ENCODE measurements at places on chromosomes 4 and X. TPM values are rescaled to one million over a fixed set of nuclear protein-coding genes. Genes with fewer than 3 reads are reported as not detected.

MCF2 gene
- 0.37 TPM for total RNA-seq

CXorf38 gene
- 7.4 TPM for total RNA-seq

MND1 gene
- total RNA-seq = 0.90 TPM

PTTG2 gene
- total RNA-seq = 2.5 TPM

TRMT44 gene
- 15.5 TPM for total RNA-seq

GPR50 gene
- not detected for total RNA-seq

GRXCR1 gene
- not detected for total RNA-seq

TMEM47 gene
- total RNA-seq = 305 TPM

XKRX gene
- 0.14 TPM for total RNA-seq

TMEM156 gene
- total RNA-seq = 0.29 TPM

NDNF gene
- total RNA-seq = 4.6 TPM

MEPE gene
- not detected for total RNA-seq

CT83 gene
- total RNA-seq = not detected

LIMCH1 gene
- 38.7 TPM for total RNA-seq

GLRA3 gene
- not detected for total RNA-seq

RAB41 gene
- total RNA-seq = not detected

FAAH2 gene
- total RNA-seq = 0.29 TPM

DGKK gene
- total RNA-seq = not detected

PITX2 gene
- 0.19 TPM for total RNA-seq

PWWP3B gene
- total RNA-seq = 0.38 TPM

ANK2 gene
- 163 TPM for total RNA-seq

GPR173 gene
- total RNA-seq = 2.7 TPM

VMA21 gene
- total RNA-seq = 25.1 TPM

STBD1 gene
- total RNA-seq = 37.4 TPM

EGFL6 gene
- total RNA-seq = 0.14 TPM

TMSB15C gene
- total RNA-seq = 4.3 TPM

CDX4 gene
- total RNA-seq = not detected

Measured in posterior vena cava (tissue), 2 donors.